IMR-90 (cell line): ENCODE measurements at places on chromosomes 1 and 21. TPM values are rescaled to one million over a fixed set of nuclear protein-coding genes. Genes with fewer than 3 reads are reported as not detected.

- no peaks in the 10 kb centered on the region for H3K4me1 ChIP-seq
- H3K27me3 ChIP-seq: no peaks in the 10 kb centered on the region
- no peak for DNase-seq
- no peak overlapping the region for H3K27ac ChIP-seq
- no peaks in the 10 kb centered on the region for H3K36me3 ChIP-seq
- no peak overlapping the region for H3K4me3 ChIP-seq
Measured at GRCh38 chr1:18178111-18178510, 70.5 kb downstream of the IGSF21 start.

- H3K4me1 ChIP-seq: peaks cover 11% of the 10 kb centered on the region
- H3K36me3 ChIP-seq: no peaks in the 10 kb centered on the region
- no peak overlapping the region; the same call in 1 of the 2 replicates for H3K27ac ChIP-seq
- DNase-seq: peak; percentile 78
- no peak overlapping the region for H3K4me3 ChIP-seq
- no peaks in the 10 kb centered on the region for H3K27me3 ChIP-seq
Measured at GRCh38 chr1:15354580-15354965, 55.1 kb upstream of the EFHD2 start.

DNA sequence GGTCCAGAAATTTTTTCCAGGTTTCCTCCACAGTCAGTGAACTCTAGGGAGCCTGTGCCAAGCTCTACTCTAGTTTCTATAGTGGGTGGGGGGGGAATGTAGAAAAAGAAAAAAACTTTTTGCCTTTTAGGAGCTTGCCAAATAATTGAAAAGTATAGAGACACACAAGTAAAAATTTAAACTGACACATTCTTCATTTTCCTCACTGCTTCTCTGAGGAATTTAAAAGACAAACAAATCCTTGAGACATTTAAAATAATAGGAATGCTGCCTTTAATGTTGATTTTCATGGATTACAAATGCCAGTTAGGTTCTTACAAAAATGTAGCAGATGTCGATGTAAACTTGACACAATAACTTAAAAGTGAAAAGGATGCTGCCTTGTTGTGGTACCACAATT, 241.9 kb downstream of the DNM3 start:
- H3K27me3 ChIP-seq: no peaks in the 10 kb centered on the region
- H3K4me3 ChIP-seq: no peak overlapping the region
- peaks cover 3% of the 10 kb centered on the region; the same call in 1 of the 2 replicates for H3K4me1 ChIP-seq
- DNase-seq: no peak

DNA sequence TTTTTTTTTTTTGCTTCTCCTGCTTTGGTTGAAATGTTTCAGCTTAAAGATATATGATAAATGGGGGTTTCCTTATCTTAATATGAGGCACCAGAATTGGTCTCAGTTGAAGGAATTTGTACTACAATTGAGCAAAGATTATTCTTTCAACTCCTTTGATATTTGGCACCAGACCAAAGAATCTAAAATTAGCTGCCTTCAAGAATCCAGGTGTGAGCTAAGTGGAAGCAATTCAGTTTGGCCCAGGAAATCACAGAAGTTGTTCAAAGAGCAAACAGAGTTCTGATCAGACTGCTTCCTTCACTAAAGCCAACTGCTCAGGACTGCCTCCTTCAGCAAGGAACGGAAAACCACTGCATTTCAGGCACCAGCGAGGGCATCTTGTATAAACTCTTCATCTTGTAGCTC, 68.3 kb upstream of the BCAR3 start:
- no peak overlapping the region for H3K27ac ChIP-seq
- H3K4me3 ChIP-seq: no peak overlapping the region
- peaks cover 14% of the 10 kb centered on the region for H3K4me1 ChIP-seq

- no peaks in the 10 kb centered on the region for H3K36me3 ChIP-seq
- DNase-seq: no peak
- no peak overlapping the region for H3K27ac ChIP-seq
Measured at GRCh38 chr1:41738006-41738405, 180.7 kb downstream of the HIVEP3 start.

DNA sequence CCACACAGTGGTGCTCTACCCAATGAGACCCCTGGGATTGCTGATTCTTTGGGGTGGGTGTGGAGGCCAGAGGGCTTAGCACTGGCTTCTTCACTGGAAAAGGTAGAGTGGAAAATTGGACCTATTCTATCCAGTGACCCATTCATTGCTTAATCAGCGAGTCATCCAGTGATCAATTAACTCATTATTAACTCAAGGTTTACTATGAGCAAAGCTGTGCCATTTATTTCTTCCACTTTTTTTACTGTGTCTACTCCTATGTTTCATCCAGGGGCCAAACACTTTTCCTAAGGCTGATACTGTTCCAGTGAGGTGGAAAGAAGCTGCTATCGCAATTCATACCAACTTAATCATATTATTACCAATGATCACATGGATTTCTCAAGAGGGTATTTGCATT, 363.9 kb downstream of the RPS6KC1 start:
- DNase-seq: no peak
- H3K4me3 ChIP-seq: no peak overlapping the region
- no peaks in the 10 kb centered on the region for H3K27me3 ChIP-seq
- H3K4me1 ChIP-seq: no peaks in the 10 kb centered on the region
- H3K27ac ChIP-seq: no peak overlapping the region

DNA sequence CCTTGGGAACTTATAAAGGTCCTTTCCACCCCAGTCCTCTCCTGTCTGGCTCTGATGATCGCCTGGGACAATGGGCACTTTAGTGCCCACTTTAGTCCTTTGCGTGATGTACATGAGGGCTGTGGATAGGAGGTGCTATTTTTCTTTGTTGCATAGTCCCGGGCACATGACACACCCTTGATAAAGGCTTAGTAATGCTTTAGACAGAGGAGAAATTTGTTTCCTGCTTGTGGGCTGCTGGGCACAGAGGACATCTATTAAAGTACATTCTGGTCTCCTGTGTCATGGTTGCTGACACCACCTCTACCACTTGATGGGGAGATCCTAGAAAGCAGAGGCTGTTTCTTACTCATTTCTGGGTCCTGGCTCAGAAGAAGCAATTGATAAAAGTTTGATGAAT, 5.4 kb upstream of the KNCN start:
- DNase-seq: peak; percentile 56
- peaks cover 7% of the 10 kb centered on the region for H3K27me3 ChIP-seq
- no peaks in the 10 kb centered on the region for H3K4me1 ChIP-seq
- H3K4me3 ChIP-seq: no peak overlapping the region
- H3K27ac ChIP-seq: no peak overlapping the region
- peaks cover 22% of the 10 kb centered on the region for H3K36me3 ChIP-seq

- no peak for DNase-seq
- peak overlapping the region; percentile 76 for H3K4me3 ChIP-seq
- H3K27ac ChIP-seq: peak overlapping the region; percentile 76
- H3K36me3 ChIP-seq: peaks cover 2% of the 10 kb centered on the region; the same call in 1 of the 2 replicates
Measured at GRCh38 chr1:147171399-147172167, 687 bp downstream of the PRKAB2 start.

DNA sequence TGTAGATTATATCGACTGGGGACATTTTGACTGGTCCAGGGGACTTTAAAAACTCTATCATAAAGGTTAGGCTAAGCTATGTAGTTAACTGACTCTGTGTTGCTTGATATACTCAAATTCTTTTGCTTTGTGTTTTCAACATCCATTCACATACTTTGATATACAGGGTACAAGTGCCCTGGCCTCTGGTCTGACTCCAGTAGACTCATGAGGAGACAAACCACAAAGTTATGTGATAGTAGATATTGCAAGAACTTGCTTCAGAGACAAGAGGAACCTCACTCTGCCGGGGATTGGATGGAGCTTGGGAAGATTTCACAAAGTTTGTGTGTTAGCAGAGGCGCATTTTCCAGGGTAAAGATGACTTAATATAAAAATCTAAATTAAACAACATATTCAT, 1.3 kb downstream of the GORAB start:
- DNase-seq: peak; percentile 70
- peak overlapping the region; percentile 62 for H3K4me3 ChIP-seq
- H3K27ac ChIP-seq: peak overlapping the region; percentile 63; the same call in 1 of the 2 replicates
- H3K4me1 ChIP-seq: peaks cover 2% of the 10 kb centered on the region; the same call in 1 of the 2 replicates
- H3K36me3 ChIP-seq: no peaks in the 10 kb centered on the region

Gene RBP7
- not detected in 2 replicates for total RNA-seq

Gene CYYR1
- total RNA-seq: not detected in 2 replicates
